Calu3 (cell line): ENCODE measurements at places on chromosomes 1 and 21.

DNA sequence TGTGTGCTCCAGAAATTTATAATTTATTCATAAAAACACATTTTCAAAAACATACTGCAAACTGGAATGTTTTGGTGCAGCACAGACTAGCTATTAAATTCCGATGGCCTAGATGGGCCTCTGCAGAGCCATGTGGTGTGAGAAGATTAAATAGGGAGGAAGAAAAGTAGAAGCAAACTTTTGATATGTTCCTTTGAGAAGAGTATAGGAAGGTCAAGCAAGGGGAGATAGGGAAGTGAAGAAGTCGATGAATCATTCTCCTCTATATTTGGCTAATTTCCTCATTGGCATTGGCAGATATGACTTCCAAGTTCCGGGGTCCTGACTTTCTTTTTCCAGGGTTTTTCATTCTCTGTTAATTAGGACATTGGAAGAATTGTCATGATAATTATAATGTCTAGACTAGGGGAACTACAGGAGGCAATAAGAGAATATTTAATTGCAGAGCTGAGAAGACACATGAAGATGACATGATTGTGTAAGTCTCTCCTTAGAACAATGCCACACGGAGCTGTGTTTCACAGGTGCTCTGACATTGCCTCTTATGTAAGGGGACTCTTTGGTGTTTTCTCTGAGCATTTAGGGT is 19.3 kb upstream of the ZNF326 start:
- no peak for DNase-seq

DNA sequence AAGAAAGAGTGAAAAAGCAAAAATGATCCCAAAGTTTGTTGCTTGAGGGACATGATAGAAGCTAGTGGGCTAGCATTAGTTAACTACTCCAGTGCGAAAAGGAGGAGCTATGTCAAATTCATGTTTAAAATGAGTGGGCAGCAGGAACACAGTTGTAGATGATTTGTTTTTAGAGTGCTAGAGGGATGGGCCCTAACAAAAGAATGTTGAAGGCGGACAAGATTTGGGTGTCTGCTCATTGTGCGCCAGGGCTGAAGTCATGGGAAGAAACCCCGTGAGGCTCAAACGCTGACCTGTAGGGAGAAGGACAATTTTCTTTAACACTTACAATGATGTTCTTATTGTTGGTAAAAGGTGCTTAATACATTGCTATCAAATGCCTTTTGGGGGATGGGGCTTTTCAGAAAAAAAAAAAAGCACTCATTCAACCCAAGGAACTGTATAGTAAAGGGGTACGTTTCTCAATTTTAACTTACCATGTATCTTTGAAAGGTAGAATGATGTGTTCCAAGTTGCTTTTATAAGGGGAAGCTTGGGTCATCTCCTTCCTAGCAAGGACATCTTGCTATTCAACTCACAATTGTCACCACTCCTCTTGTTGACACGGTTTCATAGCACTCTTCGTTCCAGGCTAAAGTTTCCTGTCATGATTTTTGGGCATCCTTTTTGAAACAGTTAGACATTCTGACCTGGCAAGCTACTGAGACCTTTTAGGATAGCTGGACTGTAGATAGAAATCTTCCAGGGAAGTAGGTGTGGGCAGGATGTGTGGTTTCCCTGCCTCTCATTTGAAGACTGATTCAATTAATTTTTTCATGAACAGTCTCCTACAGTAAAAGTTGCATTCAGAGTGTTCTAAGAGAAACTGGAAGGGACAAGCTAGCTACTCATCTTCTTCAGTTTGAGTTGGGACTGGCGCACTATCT is 53.0 kb upstream of the CNN3 start:
- no peak for DNase-seq

DNA sequence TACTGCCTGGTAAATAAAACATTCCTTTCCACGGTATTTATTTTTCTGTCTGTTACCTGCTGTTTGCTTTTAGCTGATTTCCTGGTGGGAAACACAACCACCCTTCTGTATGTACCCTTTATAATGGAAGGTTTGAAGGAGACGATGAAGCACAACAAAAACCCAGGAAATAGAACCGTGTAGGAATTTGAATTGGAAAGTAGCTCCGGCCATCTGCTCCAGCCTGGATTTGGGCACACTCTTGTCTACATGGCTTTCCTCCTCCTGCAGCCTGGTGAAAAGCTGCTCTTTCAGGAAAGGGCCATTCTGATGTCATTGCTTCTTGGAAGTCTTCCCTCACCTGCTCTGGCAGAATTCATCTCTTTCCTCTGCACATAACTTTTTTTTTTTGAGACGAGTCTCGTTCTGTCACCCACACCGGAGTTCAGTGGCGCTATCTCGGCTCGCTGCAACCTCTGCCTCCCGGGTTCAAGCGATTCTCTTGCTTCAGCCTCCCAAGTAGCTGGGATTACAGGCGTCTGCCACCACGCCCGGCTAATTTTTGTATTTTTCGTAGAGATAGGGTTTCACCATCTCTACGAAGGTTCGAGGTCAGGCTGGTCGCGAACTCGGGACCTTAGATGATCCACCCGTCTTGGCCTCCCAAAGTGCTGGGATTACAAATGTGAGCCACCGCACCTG is 2.7 kb downstream of the AK4 start:
- no peak for DNase-seq

DNA sequence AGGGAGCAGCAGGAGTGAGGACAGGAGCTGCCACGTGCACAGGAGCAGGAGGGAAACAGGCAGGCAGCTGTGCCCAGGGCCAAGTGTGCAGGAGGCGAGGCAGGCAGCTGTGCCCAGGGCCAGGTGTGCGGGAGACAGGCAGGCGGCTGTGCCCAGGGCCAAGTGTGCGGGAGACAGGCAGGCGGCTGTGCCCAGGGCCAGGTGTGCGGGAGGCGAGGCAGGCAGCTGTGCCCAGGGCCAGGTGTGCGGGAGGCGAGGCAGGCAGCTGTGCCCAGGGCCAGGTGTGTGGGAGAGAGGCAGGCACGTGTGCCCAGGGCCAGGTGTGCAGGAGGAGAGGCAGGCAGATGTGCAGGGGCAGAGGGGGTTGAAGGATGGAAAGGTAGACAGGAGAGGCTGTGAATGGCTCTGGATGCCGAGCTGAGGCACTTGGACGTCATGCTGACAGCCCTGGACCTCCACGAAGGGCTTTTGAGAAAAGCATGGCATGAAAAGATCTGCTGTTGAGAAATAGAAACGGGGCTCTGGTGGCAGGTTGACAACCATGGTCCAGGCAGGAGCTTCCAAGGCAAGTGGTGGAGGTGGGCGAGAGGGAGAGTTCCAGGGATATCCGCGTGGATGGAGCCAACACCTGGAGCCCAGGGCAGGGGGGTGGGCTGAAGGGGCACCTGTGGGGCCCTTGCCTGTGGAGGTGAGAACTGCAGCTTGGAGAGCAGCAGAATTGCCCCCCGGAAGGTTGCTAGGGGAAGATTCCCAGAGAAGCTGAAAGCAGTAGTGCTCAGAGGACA is 19.1 kb upstream of the NPHP4 start:
- no peak for DNase-seq

GRCh38 chr1:222995236-222995580 is 147.8 kb downstream of the TLR5 start:
- no peak for DNase-seq

DNA sequence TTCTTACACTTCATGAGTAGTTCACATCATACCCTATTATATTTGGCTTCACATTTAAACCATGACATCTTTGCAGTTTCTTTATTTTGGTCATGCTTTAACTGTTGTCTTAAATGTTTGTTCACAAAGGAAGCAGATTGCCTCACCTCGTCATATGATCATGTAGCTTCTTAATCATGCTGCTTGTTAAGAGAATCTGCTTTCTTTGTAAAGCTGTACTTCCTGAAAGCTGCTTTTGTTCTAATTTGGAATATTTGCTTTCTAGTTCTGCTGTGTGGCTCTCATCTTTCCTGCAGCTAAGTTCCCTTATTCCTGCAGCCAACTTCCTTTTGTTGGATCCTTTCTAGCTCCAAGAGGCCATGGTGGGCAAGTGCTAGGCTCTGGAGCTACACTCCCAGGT is 62.9 kb upstream of the SIM2 start:
- DNase-seq: no peak

- DNase-seq: no peak
Measured at GRCh38 chr21:41362605-41363369, 960 bp downstream of the MX2 start.

DNA sequence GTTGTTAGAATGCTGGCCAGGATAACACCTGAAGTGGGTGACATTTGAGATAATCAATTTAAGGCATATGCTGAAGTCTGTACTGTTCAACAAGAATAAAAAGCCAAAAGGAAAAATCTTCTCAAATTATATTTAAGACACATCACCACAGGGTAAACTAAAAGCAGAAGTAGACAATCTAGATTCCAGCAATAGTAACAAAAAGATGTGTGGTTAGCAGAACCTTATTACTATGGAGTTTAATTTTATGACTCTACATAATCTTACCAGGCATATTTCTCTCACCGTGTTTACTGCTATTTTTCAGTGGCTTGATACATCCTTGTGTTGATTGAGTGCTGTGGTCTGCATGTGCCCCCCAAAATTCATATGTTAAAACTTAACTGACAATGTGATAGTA is 300.4 kb upstream of the ZP4 start:
- DNase-seq: no peak

DNA sequence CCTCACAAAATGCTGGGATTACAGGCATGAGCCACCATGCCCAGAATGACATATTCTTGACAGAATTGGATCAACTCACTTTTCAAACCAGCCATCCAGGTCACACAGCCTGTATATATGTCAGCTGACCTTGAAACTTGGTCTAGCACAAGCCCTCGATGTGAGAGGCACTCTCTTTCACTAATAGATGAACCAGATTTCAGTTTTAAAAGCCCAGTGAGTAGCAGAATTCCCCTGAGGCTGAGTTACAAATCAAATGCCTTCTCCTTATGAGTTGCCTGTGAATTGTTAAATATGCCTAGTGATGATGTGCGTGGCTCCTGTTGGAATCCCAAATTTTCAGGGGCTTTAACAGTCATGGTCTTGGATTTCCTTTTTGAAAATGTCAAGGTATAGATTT is 88.7 kb downstream of the CD247 start:
- no peak for DNase-seq

- DNase-seq: peak; percentile 84
Measured at GRCh38 chr1:31701091-31701736, 2.6 kb downstream of the COL16A1 start.

GRCh38 chr1:190250368-190250767 is 227.3 kb downstream of the BRINP3 start:
- DNase-seq: no peak

- DNase-seq: no peak
Measured at GRCh38 chr1:191279266-191279800, 801.7 kb upstream of the BRINP3 start.

DNA sequence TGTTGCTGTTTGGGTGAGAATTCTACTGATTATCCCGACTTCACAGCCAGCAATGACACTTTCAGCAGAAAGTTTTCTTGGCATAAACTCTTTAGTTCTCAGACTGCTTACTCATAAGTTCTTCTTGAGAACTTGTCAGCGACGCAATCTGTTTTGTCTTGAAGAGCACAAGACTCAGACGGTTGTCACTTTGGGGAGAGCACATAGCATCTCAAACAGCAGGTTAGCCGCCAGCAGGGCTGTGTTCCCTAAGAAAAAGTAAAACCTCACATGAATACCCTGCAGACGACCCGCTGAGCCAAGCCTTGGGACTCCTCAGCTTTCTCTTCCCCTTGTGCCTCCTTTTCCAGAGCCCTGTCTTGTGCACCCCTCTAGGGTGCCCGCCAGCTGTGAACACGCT is 11.4 kb downstream of the AGMAT start:
- DNase-seq: no peak

DNA sequence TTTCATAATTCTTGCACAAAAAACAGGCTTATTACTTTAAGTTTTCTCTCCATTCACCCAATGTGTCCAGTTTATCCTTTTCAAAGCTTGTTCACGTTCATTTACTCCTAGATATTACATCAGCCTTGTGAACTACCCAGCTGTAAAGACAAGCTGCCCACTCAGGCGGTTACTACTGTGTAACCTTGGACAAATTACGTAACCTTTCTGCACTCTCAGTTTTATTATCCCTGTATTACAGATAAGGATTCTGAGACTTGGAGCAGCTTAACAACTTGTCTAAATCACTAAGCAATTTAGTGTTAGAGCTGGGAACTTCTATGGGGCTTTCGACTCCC is 20.5 kb upstream of the LPAR3 start:
- no peak for DNase-seq

DNA sequence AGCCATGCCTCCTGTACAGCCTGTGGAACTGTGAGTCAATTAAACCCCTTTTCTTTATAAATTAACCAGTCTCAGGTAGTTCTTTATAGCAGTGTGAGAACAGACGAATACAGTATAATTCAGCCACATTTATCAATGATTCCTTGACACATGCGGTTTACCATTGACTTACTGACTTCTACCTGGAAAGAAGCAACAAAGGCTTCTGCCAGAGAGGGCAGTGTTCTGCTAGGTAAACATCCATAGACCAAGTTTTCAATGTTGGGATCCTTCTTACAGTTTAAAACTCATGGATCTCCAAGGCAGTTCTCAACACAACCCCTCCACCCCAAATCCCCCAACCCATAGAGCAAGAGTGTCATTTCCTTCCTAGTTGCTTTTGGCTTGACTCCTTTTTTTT is 150.6 kb downstream of the ZNF648 start:
- DNase-seq: no peak

DNA sequence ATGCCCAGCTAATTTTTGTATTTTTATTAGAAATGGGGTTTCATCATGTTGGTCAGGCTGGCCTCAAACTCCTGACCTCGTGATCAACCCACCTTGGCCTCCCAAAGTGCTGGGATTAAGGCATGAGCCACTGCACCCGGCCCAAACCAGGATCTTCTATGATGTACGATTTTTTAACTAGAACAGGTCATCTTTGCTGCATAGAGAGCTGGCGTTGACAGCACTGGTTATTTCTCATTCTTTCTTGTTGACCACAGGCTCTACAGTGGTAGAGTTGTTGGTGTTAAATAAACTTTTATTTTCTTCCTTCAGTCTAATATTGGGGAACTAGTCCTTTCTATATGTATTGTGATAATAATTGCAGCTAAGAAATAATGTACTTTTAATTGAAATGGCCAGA is 3.8 kb upstream of the MAB21L3 start:
- no peak for DNase-seq

- DNase-seq: no peak
Measured at GRCh38 chr1:91349524-91349923, 55.1 kb downstream of the HFM1 start.

- no peak for DNase-seq
Measured at GRCh38 chr1:40391688-40392145, 18.2 kb downstream of the SMAP2 start.

DNA sequence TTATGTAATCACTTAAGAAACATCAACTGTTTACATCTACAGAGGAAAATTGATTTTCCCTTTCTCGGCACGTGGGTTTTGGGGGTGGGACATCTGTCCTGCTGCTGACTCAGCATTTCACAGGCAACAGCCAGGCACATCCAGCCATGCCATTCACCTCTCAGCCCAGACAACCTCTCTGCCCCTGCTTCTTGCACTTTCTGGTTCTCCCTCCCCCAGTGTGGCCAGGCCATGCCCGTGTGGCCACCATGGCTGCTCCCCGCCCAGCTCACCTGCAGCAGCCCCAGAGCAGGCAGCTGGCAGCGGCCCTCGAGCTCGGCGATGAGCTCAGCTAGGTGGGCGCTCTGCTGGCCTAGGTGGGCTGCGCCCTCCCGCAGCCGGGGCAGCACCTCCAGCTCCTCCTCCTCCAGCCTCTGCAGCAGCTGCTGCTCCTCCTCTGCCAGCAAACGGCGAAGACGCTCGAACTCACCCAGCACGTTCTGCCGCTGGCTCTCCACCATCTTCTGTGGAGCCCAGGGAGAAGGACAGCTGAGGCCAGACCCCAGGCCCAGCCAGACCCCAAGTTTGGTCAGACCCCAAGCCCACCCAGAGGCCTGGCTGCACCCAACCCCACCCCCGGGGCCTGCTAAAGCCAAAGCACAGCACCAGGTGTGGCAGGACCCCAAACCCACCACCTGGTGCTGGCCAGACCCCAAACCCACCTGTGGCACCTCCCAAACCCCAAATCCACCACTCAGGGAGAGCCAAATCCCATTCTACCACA is 5.8 kb downstream of the TRIM11 start:
- DNase-seq: no peak
